ENCODE measurements at places on chromosomes 13 and 19. TPM values are rescaled to one million over a fixed set of nuclear protein-coding genes. Genes with fewer than 3 reads are reported as not detected.

DNA sequence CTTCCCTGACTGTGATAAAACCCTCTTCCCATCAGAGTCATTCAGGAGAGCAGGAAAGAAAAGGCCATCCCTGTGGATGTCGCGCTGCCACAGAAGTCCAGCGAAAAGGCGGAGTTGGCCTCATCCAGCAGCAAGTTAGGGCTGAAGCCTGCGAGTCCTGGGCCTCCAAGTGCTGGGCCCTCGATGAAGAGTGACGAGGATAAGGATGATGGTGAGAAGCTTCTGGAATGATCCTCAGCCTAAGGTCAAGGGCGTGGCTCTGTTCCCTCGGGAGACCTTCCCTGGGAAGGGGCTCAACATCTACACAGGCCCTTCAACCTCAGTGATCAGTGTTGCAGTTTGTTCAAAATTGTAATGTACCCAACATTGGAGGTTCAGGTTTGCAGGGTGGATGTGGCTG lies 22.3 kb downstream of the TEX29 start:
- no peak overlapping the region for H3K4me3 ChIP-seq
- no peaks in the 10 kb centered on the region for H3K36me3 ChIP-seq
- no peaks in the 10 kb centered on the region for H3K4me1 ChIP-seq
- H3K27ac ChIP-seq, result no peak overlapping the region

ZNF723 gene
- not detected for total RNA-seq

DNA sequence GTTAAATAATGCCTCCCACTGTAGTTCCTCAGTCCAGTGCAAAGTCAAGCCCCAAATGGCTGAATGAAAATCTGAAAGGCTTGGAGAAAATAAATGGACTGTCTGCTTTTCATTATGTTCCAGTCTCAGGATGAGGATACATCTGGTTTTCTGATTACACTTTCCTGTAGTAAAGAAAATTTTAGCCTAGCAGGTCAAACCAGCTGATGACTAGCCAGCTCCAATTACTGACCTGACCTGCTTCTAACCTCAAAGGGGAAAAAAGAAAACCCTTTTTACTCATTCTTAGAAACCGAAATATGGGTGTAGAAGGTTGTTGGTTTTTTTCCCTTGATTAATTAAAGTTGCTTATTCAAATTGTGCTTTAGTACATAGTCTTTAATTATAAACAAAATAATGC lies 418.4 kb downstream of the EFNB2 start:
- H3K27ac ChIP-seq, result no peak overlapping the region
- no peak overlapping the region for H3K4me3 ChIP-seq
- no peaks in the 10 kb centered on the region for H3K36me3 ChIP-seq
- no peaks in the 10 kb centered on the region for H3K4me1 ChIP-seq
- DNase-seq, result no peak

DNA sequence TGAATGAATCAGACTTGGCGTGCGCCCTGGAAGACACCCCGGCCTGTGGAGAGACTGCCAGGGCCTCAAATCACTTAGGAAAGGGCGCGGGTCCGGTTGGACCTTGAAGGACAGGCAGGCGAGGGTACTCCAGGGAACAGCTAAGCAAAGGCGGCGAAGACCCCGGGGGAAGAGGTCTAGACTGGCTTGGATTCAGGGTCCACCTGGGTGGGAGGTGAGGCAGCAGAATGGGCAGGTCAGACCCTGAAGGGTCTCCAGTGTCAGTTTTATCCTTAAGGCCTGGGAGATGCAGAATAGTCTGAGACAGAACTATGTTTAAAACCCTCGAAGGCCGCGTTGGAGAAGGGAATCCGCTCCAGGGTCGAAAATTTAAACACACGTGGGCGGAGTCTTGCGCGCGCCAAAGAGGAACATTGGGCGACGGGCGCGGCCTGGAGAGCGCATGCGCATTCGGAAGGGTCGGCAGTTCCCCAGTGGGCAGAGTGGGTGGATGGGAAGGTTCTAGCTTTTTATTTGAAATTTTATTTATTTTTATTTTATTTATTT lies 567 bp upstream of the SMG9 start:
- no peaks in the 10 kb centered on the region for H3K36me3 ChIP-seq
- peaks cover 18% of the 10 kb centered on the region for H3K4me1 ChIP-seq
- peak overlapping the region; percentile 100 for H3K27ac ChIP-seq
- peak; percentile 81 for DNase-seq
- no peaks in the 10 kb centered on the region for H3K27me3 ChIP-seq

- H3K4me1 ChIP-seq, result no peaks in the 10 kb centered on the region
- H3K27ac ChIP-seq, result no peak overlapping the region
- no peak overlapping the region for H3K4me3 ChIP-seq
- DNase-seq, result no peak
Measured at GRCh38 chr13:67408798-67409197, 178.7 kb upstream of the PCDH9 start.

DNA sequence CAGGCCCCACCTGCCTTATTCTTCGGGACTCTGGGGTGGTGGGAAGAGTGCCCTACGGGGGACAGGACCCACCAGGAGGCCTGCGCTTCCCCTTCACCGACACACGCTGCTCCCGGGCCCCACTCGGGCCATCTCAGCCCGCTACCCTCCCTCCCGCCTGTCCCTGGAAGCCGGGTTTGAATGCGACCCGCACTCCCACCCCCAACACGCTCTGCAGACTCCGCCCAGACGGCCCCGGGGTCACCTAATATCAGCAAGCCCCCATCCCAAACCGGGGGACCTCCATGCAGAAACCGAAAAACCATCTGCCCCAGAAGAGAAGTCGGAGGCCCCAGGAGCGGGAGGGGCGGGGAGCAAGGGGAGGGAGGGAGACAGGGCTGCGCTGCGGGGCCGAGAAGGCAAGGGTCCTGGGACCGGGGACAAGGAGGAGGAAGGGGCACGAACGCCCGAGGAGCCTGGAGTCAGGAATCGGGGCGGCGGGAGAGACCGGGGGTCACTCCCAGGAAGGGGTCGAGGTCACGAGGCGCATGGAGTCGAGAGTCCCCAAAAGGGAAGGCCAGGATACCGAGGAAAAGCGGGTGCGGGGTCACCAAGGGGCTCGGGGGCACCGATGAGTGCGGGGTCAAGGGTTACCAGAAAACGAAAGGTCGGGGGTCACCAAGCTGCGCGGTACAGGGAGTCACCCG lies 766 bp downstream of the SBNO2 start:
- no peaks in the 10 kb centered on the region for H3K36me3 ChIP-seq
- peak overlapping the region; percentile 93 for H3K27ac ChIP-seq
- DNase-seq, result no peak
- peaks cover 34% of the 10 kb centered on the region for H3K4me1 ChIP-seq
- no peaks in the 10 kb centered on the region for H3K27me3 ChIP-seq

- H3K4me3 ChIP-seq, result no peak overlapping the region
- no peaks in the 10 kb centered on the region for H3K36me3 ChIP-seq
- H3K4me1 ChIP-seq, result no peaks in the 10 kb centered on the region
- DNase-seq, result no peak
- no peak overlapping the region for H3K27ac ChIP-seq
Measured at GRCh38 chr13:78632996-78633395, 26.0 kb downstream of the OBI1 start.

GRCh38 chr13:51924756-51925544 lies 63.2 kb downstream of the CCDC70 start:
- H3K4me1 ChIP-seq, result no peaks in the 10 kb centered on the region
- no peak overlapping the region for H3K27ac ChIP-seq
- no peak overlapping the region for H3K4me3 ChIP-seq
- no peaks in the 10 kb centered on the region for H3K27me3 ChIP-seq
- H3K36me3 ChIP-seq, result no peaks in the 10 kb centered on the region

GRCh38 chr13:95226476-95226875 lies 74.8 kb downstream of the ABCC4 start:
- no peak overlapping the region for H3K27ac ChIP-seq
- DNase-seq, result no peak
- H3K36me3 ChIP-seq, result no peaks in the 10 kb centered on the region
- peaks cover 4% of the 10 kb centered on the region for H3K4me1 ChIP-seq
- no peaks in the 10 kb centered on the region for H3K27me3 ChIP-seq
- no peak overlapping the region for H3K4me3 ChIP-seq

LILRA2 gene
- 1.6 TPM for total RNA-seq

DNA sequence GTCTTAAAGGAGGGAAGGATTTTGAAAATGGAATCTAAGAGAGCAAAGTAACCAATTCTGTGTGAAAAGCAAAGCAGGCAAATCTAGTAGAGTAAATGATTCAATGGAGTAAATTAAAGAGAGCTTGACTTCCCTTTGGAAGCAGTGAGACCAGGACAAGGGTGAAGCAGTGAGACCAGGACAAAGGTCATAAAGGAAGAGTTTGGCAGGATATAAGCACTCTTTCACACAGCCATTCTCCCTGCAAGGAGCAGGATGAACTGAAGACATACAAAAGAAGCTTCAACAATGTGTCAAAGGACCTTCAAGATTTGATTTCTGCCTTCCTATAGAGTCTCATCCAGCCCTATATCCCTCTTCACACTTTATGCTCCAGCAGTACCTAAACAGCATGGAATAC lies 123.8 kb downstream of the ENOX1 start:
- no peaks in the 10 kb centered on the region for H3K36me3 ChIP-seq
- H3K4me1 ChIP-seq, result no peaks in the 10 kb centered on the region
- no peak overlapping the region for H3K27ac ChIP-seq

OPA3 gene
- total RNA-seq, result 22.7 TPM

- H3K27me3 ChIP-seq, result peaks cover 6% of the 10 kb centered on the region
- H3K4me1 ChIP-seq, result no peaks in the 10 kb centered on the region
- H3K36me3 ChIP-seq, result no peaks in the 10 kb centered on the region
- no peak for DNase-seq
- no peak overlapping the region for H3K4me3 ChIP-seq
Measured at GRCh38 chr19:29245215-29245614, 32.3 kb upstream of the UQCRFS1 start.

GRCh38 chr19:5070331-5070730 lies 101.4 kb downstream of the KDM4B start:
- H3K36me3 ChIP-seq, result peaks cover 3% of the 10 kb centered on the region
- DNase-seq, result no peak
- H3K27ac ChIP-seq, result no peak overlapping the region
- no peaks in the 10 kb centered on the region for H3K27me3 ChIP-seq
- H3K4me1 ChIP-seq, result peaks cover 16% of the 10 kb centered on the region

EFNA2 gene
- total RNA-seq, result not detected

Data from body of pancreas (tissue), 4 donors.